ENCODE measurements at places on chromosomes 3 and 15.
A peak's percentile ranks its signal among the peaks of the same experiment; 100 is the strongest.

- peak; percentile 83 for DNase-seq
Observed at GRCh38 chr3:94413336-94414108, 350.7 kb downstream of the NSUN3 start.

GRCh38 chr3:58490860-58491501, 915 bp upstream of the KCTD6 start:
- no peak for DNase-seq

DNA sequence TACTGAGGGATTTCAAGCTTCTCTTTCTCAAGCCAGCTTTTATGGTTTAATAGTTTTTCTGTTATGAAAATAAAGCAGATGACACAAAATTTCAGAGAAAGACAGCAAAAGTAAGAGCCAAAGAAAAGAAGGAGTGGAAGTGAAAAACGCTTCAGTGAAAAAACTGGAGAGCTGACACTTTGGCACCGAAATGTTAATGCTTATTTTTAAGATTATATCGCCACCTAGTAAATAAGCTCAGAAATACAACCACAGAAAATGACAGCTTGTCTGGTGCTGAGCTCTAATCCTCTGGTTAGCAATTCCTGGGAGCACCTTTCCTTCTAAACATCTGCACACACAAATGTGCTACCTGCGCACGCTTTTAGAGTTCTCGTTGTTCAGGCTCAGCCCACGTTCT, 101.6 kb downstream of the ZPLD1 start:
- DNase-seq = peak; percentile 53

GRCh38 chr3:173553635-173554280, 156.2 kb downstream of the NLGN1 start:
- peak; percentile 21 for DNase-seq

DNA sequence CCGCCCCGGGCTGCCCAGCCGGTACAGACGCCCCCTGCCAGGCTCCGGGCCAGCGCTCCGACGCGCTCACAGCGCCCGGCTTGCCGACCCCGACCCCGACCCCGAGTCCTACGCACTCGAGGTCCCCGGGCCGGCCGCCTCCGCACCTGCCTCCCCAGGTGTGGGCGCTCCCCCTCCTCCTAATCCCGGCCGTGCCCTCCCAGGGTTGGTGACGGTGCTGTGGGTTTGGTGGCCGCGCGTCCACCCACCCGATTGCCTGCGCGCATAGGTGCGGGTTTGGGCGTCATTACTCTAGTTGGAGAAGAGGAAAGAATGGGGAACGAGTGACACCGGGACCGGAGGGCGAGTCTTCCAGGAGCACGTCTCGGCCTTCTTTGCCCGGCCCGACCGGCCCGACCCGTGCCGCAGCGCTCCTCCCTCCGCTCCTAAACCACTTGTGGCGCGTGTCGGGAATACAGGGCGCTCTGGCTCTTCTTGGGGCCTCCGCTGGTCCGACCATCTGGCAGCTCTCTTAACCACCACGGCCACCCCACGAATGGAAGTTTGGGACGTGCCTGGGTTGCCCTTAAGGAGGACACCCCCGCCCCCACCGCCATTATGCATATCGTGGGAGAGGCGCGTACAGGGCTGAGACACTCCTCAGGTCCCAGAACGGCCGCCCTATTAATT, 810 bp upstream of the THRB start:
- DNase-seq = no peak

DNA sequence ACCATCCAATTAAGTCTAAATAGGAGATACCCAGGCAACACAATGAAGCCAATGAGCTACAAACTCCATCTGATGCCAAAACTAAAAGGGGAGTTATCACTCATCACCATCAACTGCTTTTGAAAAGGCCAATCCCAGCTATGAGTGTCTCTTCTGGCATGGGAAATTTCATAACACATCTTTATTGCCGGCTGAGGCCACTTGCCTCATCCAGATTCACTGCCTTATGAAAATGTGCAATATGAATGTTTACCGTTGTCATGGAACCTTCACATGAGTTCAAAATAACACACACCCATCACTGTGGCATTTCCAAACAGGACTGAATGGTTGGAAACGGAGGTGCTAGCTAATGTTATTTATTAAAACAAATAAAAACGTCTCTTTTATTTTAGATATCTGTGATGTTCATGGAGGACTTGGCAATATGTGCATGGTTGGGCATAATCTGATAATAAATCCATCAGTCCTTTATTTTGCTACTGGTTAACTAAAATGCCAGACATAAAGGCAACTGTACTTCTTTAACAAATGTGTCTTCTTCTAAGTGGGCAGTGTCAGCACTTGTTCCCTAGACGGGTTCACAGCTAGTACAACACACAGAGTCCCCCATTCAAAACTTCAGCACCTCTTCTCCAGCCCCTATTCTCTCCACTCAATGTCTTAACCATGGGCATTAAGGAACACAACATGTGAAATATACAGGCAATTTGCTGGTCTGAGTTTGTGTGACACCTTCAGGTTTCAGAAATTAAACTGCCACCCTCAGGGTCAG, 143.9 kb downstream of the MAGI1 start:
- peak; percentile 91 for DNase-seq

DNA sequence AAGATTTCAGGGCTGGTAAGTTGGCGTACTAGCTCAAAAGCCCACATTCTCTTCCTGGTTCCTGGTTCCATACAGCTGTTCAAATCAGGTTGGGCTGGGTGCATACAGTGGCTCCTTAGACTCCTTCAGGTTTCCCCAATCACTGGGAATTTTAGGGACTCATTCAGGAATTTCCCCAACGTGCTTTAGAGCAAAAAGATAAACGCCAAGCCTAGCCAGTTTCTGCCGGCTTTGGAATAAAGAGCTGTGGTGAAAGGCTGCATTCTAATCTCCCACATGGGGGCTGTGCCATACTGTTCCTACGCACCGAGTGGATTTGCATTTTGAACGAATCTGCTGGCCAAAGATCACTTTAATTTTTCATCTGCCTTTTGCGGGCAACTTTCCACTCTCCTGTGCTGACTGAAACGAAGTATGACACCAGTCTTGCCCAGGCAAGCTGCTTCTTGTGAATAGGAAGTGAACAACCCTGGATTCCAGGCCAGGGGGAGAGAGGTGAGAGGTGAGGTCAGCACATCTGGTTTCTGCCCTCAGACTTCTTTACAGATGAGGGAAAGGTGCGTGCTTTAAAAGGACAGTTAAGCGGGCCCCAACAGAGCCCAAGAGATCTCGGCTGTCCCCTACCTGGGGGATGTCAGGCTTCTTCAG, 184.2 kb upstream of the PDZRN3 start:
- peak; percentile 61 for DNase-seq

- DNase-seq = peak; percentile 100
Observed at GRCh38 chr3:24678421-24678865, 183.8 kb upstream of the THRB start.

DNA sequence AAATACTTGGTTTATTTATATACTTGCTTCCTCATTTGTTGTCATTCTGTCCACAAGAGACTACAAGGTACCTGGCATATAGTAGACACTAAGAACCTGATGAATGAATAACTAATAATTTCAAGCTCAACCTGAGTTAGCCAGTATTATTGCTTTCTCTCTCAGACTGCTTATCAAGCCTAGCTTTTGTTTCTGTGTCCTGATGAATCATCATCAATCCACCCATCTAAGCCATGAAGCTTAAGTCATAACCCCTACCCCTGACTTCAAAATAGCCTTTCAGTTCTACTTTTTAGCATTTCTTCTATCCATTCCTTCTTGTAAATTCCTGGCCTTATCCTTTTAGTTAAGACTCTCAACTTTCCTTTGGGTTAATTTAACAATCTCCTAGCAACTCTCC, 420.8 kb downstream of the EPHA6 start:
- no peak for DNase-seq

DNA sequence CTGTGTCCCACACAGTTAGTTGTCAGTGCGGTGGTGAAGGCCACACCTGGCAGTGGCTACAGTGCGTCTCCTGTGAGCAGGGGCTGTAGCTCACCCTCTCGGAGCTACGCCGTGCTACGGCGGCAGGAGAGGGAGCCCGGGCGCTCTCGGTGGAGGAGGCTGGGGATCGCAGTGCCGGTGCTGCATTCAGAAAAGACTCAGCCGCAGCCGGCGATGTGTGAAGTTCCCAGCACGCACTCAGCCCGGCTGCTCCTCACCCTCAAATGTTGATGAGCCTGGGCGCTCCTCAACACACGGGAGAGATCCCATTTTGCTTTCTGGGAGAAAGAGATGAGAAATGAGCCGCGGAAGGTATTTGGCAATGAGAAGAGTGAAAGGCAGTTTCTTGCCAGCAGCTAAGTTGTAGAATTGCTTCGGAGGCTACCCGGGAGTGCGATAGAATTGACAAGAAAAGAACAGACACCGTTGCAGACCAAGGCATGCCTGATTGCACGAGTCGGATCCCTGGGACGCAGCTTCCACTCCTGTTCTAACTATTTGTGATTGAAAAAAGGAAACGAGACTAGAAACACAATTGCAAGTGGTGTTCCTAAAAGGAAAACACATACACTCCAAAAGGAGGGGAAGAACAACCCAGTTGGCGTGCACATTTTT, at the start of gene UNC13C:
Gene UNC13C (plus strand): TSS at position 189 of the 654 bp plus-strand sequence. CDS start 34,463 bp downstream, outside the sequence.
- DNase-seq = no peak

GRCh38 chr15:37682304-37682703, 252.1 kb upstream of the TMCO5A start:
- DNase-seq = peak; percentile 22

DNA sequence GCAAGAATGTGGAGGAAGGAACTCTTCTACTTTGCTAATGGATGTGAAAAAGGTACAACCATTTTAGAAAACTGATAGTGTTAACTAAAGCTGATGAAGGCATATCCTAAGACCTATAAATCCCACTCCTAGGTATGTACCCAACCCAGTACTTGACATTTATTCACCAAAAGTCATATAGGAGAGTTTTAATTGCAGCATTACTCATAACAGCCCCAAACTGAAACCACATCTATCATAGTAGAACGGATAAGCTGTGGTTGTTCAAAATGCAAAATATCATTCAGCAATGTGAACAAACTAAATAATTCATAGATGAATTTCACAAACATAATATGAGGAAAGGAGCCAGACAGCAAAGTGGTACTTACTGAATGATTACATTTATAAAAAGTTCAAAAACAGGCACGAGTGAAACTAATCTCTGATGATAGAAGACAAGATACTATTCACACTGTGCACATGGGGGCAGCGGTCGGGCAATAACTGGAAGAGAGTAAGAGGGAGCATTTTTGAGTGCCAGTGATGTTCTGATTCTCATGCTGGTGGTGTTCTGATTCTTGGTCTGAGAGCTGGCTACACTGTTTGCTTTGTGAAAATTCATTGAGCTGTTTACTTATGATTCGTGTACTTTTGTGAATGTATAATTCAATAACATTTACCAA, 34.3 kb downstream of the GOLIM4 start:
- peak; percentile 36 for DNase-seq

DNA sequence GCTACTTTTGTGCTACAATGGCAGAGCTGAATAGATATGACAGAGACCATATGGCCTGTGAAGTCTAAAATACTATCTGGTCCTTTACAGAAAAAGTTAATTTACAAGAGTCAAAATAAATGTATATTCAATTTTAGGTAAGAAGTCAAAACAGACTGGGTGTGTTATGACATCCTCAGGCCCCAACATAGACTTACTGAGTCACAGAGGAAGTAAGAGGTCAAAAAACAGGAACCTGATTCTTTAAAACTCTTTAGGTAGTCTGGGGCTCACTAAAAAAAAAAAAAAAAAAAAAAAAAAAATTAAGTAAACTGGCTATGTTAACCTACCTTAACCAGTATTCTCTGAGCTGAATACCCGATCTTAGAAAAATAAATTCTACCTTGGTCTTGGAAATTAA, 13.1 kb downstream of the DNAAF4 start:
- no peak for DNase-seq

- DNase-seq = no peak
Observed at GRCh38 chr3:28050885-28051284, 190.5 kb upstream of the CMC1 start.

- DNase-seq = no peak
Observed at GRCh38 chr15:92959219-92959618, 59.1 kb downstream of the CHD2 start.

- DNase-seq = no peak
Observed at GRCh38 chr3:73326396-73326795, 264.9 kb downstream of the EBLN2 start.

DNA sequence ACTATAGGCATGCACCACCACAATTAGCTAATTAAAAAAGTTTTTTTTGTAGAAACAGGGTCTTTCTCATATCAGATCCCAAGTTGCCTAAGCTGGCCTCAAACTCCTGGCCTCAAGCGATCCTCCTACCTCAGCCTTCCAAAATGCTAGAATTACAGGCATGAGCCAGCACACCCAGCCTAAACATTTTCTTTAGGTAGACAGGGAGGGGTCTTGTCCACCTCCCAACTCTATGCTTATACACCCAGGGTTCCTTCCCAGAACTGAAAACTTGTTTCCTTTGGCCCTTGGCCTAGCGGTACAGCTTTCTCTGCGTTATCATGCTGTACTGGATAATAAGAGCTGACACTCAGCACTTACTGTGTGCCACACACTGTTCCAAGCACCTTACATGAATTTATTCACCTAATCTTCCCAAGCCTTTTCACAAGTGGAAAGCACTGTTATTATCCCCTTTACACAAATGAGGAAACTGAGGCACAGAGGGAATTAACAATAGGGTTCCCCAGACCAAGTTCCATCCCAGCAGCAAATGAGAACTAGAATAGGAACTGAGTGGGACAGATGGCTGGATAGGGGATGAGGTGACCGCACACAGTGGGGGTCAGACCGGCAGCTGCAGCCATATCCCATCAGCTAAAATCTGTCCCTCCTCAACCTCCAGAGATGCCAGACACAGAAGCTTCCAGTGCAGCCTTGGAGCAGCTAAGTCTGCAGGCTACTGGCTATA, 150.8 kb downstream of the MEGF11 start:
- no peak for DNase-seq

GRCh38 chr15:66231394-66232266, 21.9 kb downstream of the MEGF11 start:
- no peak for DNase-seq

- no peak for DNase-seq
Observed at GRCh38 chr3:35790764-35791163, 151.4 kb downstream of the ARPP21 start.

DNA sequence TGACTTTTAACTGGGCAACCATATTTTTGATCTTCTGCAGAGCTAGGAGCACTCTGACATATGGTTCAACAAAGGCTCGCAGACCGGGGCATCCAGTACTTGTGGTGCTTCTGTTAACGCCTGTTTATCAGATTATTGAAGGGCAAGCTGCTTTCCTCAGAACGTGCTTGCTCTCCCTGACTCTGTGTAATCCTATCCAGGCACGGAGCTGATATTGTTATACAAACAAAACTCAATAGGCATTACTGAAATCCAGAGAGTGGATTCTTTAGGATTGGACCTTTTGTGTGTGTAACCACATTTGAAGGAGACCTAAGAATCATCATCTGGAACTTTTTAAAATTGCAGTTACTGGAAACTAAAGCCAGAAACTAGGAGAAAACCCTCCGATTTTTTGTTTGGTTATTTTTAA, 246.5 kb downstream of the PTPRG start:
- peak; percentile 10 for DNase-seq

DNA sequence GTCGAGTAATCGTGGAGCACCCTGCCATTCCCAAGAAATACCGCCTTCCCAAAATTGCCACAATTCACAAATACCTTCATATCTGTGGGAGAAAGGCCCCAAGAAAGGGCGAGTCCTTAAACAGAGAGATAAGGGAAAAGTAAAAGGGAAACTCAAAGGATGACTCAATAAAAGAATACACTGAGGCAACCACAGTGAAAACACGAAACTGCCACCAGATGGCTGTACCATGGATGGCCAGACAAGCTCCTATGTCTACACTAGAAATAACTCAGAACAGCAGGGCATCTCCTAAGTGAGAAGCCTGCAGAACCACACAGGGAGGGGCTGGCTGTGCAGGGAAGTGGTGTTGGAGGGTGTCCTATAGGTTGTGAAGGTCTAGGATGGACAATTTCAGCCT, 25.0 kb downstream of the SRGAP3 start:
- peak; percentile 34 for DNase-seq
